ENCODE measurements at places on chromosomes 7 and 10. TPM values are rescaled to one million over a fixed set of nuclear protein-coding genes. Genes with fewer than 3 reads are reported as not detected.

DNA sequence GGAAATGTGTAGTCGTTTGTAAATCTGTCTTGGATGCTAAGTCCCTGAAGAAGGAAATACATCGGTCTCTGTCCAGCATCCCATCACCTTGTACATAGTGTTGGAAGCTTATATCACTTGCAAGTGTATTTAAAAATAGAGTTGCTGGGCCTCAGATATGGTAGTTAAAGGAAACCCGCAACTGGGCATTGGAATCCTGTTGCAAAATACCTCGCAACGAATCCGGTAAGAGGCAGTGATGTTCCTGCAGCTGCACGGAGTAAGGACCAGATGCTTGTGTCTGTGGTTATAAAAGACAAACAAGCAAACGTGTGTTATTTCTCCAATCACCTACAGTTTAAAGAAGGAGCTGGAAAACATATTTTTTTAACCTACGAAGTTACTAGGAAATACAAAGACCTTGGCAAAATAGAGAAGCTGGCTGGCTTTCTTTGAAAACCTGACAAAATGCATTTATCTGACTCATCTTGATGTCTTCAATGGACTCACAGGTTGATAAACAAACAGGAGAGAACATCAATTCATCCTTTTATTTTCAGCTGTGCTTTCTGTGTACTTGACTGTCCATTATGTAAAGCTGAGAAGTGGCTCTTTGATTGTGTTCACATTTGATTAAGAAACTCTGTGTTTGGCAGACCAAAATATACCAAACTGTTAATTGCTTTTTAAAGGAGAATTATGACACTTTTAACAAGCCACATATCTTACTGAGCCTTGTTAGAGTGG, 326.4 kb downstream of the SFMBT2 start:
- no peak for DNase-seq

- DNase-seq = no peak
Observed at GRCh38 chr10:30241422-30242110, 107.5 kb downstream of the MTPAP start.

DNA sequence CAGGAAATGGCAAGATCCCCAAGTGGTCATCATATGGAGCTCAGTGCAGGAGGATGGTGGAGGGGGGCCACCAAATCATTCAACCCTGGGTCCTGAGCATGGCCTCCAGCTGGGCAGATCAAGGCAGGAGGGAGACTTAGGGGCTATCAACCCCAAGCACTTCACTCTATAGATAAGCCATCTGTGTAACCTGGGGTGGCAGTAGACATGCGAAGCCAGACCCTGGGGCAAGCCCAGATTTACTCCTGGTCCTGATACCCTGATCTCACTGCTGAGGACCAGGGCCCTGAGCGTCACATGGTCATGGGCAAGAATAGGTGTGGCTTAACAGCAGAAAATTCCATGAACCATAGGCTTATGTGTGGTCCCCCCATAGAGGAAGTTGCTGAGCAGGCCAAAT, 173.0 kb upstream of the ADCY1 start:
- no peak for DNase-seq

GRCh38 chr10:131860311-131860710, 40.5 kb upstream of the PPP2R2D start:
- no peak for DNase-seq

The GUSB gene
- total RNA-seq = 29.2 TPM

The TPK1 gene
- total RNA-seq = 3.9 TPM

The GIMAP4 gene
- total RNA-seq = not detected

The SPDYE2 gene
- total RNA-seq = not detected

DNA sequence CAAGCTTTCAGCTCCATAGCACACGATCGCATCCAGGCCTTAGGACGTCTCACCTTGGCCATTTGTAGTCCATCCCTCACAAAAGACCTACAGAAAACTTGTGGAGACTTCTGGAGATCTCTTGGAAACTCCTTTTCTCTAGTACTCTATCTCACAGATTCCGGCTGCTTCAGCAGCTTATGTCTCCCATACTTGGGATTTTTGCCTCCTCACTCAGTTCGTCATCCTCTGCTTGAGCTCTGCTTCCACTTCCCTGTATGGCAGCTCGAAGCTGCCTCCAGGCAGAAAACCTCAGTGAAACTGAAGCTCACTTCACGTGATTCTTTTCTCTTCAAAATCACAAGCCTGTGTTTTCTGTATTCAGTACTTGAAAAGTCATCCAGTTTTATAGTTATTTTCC, 178.7 kb upstream of the GDF10 start:
- no peak for DNase-seq

GRCh38 chr10:90180886-90181691, 479.7 kb downstream of the KIF20B start:
- DNase-seq = peak; percentile 76

GRCh38 chr10:104146882-104147281, 24.9 kb downstream of the SFR1 start:
- DNase-seq = no peak

The TFPI2 gene
- total RNA-seq = 6.5 TPM

The UTF1 gene
- not detected for total RNA-seq

DNA sequence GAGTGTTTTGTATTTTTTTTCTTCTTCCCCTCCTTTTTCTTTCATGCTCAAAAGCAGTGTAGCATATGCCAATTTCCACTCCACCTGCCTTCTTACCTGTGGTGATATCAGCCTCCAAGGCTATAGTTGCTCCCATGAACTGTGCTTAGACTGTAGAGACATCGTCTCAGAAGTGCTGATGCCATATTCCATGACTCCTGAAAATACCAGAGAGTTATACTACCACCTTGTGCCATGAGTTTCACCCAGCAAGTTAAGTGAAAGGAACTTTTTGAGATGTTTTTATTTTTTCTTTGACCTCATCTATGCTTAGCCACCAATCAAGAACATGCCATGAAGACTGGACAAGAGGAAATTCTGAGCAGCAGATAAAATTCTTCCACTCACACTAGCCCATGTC, 142.8 kb upstream of the SEMA3E start:
- DNase-seq = no peak

The OR9A2 gene
- not detected for total RNA-seq

- DNase-seq = peak; percentile 51
Observed at GRCh38 chr7:92639213-92639896, 49.2 kb upstream of the FAM133B start.

GRCh38 chr7:22613496-22613895, 113.5 kb upstream of the IL6 start:
- no peak for DNase-seq

GRCh38 chr7:55431898-55432297, 66.8 kb downstream of the LANCL2 start:
- no peak for DNase-seq

The TMEM229A gene
- total RNA-seq = not detected

The CSTF2T gene
- total RNA-seq = 13.5 TPM

The GRM3 gene
- total RNA-seq = not detected

DNA sequence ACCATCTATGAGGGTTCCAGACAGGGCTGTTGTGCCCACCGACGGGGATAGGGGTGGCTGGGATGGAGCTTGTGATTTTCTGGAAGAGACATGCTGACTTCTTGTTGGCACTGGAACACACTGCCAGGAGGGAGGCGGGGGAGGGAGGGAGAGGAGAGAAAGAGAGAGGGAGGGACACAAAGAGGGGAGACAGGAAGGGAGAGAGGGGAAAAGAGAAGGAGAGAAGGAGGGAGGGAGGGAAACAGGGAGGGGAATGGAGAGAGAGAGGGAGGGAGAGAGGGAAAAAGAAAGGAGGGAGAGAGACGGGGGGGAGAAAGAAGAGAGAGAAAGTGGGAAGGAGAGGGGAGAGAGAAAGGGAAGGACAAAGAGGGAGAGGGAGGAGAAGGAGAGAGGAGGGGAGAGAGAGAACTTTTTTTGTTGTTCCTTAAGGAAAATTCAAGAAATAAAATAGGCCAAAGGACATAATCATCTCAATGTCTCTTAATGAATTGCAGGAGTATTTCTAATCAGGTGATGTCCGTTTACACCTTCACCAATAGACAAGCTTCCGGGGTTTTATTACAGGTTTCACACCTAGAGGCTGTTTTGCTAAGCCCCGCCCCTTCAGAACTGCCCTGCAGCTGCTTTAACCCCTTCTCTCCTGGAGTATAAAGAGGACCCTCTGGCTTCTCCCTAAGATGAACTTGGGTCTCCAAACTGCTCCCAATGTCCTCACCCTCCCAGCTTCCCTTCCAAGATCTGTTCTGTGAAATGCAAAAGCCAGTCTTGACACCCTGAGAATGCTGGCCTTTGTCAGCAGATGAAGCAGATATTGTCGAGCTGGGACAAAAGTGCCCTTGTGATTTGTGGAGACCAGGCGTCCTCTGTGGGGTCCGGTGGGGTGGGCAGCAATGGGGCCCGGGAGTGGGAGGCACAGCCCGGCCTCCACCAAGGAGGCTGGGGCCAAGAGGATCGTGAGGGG, 82.0 kb upstream of the GTF2IRD1 start:
- peak; percentile 25 for DNase-seq

DNA sequence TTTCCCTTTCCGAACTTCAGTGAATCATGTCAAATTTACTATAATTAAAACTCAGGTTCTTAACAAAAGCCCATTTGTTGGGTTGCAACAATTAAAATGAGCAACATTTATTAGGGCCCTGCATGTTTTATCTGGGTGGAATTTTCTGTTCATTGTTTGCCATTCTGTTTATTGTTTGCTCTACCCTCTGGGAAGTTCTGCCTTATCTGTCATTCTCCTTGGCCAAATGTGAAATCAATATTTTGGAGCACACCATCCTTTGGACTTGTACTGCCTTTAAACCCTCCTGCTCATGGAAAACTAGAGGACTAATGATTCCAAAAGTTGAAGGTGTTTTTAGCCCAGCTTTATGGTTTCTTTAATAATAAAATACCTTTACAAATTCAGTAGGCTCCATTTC, 134.5 kb upstream of the KCND2 start:
- no peak for DNase-seq

DNA sequence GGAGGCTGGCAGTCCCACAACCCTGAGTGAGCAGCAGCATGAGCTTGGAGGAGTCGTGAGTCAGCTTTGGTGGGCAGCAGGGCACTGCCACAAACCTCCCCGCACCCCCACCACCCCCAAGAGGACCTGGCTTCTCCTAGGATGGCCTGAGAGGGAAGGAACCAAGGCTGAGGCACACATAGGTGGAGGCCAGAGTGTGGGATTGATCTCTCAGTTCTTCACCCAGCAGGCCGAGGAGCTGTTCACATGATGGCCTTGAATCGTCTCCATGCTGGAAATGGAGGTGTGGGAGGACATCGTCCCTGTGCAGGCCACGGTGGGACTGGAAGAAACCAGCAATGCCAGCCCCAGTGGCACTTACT, 17.4 kb upstream of the GDF10 start:
- DNase-seq = no peak

DNA sequence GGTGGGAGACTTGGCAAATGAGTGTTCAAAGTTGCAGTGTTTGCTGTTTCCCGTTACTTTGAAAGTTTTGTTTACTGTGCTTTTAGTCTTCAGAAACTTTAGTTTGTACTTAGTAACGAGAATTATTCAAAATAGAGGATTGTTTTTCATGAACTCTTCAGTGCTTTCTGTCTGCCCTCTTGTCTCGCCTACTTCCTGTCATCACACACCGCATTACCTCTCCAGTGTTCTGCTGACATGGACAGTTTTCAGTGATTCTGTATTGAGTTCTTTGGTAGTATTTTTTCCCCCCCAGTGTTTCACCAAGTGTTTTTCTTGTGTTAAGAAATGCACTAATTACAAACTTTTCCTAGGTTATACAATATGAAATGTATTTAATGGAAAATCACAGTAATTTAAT, 207.0 kb downstream of the MLLT10 start:
- no peak for DNase-seq

DNA sequence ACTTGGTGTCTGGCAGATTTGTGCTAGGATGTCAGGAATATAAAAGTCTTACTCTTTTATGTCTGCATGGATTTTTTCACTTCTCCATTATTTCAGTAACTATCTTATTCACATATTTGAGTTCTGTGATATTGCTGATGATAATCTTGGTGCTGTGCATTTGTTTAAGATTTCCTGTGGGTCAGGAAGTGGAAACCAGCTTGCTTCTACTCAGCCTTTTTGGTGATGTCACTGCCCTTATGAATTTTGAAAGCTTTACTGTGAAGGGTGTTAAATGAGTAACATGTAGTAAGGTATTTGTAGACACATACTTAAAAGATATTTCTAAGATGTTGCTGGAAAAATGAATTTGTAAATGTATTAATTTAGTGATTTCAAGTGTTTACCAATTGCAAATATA, 69.5 kb upstream of the VOPP1 start:
- no peak for DNase-seq

DNA sequence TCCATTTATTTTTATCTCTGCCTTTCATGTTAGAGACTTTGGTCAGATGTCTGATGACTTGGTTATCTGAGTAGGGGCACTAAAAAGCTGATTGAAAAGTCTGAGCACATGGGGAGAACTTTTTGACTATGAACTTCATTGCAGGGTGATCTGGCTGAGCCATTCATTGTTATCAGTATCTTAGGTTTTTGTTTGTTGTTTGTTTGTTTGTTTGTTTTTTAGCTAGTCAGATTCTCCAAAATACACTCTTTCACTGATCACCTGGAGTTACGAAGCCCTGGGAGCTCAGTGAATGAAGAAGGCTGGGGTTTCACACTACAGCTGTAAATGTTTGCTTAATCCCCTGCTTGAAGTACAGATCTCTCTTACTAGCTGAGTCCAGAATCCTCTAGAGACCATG, 28.6 kb upstream of the DLG5 start:
- DNase-seq = no peak

DNA sequence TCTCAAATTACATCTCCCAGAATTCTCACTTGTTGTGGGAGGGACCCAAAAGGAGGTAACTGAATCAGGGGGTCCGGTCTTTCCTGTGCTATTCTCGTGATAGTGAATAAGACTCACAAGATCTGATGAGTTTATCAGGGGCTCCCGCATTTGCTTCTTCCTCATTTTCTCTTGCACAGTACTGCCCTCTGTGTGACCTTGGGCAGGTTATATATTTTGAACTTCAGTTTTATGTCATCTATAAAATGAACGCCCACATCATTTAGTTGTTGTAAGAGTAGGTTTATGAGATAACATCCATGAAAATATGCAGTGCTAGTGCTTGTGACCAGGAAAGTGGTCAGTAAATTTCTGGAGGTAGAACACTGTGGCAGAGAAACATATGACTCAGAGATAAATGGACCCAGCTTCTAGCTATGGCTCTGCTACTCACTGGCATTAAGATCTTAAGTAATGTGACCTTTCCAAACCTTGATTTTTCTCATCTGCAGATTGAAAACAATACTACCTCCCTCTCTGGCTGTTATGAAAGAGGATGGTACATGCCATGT, 44.3 kb downstream of the SCRN1 start:
- peak; percentile 11 for DNase-seq

The UNCX gene
- total RNA-seq = not detected

DNA sequence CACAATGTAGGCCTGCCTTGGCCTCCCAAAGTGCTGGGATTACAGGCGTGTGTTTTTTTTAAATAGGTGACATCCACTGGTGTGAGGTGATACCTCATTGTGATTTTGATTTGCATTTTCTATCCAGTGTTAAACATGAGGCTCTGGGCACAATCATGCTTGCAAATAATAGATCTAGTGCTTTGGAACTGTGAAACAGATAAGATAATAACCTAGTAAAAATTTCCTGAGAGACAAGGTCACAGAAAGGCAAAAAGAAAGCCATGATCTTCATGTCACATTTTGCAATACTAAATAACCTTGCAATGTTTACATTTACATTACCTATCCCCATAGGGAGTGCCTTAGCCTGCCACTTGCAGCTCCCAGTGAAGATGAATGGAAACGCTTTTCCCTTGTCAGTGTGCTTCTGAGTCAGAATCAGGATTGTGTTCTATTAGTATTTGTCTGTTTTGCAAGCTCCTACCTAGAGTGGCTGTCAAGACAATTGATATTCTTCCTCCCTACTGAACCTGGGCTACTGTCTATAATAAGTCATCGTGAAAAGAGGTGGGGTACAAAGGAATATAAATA, 256.5 kb downstream of the PHTF2 start:
- DNase-seq = no peak
